NK-92 treated with Interleukin-12 subunit alpha and Interleukin-12 subunit beta, amount 100 ng/mL, for 24 hours (cell line): ENCODE measurements at places on chromosomes 4 and X.

- DNase-seq: no peak
These were observed 23.7 kb upstream of the NEIL3 start for GRCh38 chr4:177285953-177286352.

DNA sequence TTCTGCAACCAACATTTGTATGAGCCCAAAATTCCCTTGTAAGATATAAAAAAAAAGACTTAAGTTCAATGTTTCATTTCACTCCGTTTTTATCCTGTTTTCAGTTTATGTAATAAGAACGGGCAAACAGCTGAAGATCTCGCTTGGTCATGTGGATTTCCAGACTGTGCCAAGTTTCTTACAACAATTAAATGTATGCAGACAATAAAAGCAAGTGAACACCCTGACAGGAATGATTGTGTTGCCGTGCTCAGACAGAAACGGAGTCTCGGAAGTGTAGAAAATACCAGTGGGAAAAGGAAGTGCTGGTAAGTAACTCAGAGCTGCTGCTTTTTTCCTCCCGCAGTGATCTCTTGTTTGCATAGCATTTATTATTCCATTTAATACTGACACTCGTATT lies 2.8 kb downstream of the ANKRD37 start:
- no peak for DNase-seq

- DNase-seq: no peak
These were observed 138.6 kb upstream of the APOOL start for GRCh38 chrX:84865113-84865512.

- DNase-seq: no peak
These were observed 196.5 kb downstream of the ARHGAP10 start for GRCh38 chr4:147928400-147928799.

DNA sequence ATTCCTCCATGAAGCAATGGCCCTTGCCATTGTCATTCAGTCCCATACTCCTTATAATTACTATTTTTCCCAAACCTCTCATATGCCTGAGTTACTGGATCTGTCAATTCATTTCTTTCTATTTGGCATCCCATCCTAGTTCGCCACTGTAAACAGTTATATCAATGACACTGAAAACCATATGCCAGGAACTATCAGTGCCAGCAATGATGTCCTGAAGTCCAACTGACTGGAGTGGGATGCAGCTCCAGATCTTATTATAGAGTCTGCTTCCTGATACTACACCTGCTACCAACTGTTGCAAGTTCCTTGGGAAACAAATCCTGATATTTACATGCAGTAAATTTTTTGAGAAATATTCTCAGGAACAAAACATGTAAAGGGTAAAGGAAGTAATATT lies 27.0 kb upstream of the BANK1 start:
- no peak for DNase-seq

GRCh38 chrX:102837847-102838246 lies 99.2 kb upstream of the RAB40AL start:
- no peak for DNase-seq

- DNase-seq: no peak
These were observed 82.7 kb upstream of the MAML3 start for GRCh38 chr4:140236654-140237169.
